ENCODE measurements at places on chromosomes 1 and 21.

DNA sequence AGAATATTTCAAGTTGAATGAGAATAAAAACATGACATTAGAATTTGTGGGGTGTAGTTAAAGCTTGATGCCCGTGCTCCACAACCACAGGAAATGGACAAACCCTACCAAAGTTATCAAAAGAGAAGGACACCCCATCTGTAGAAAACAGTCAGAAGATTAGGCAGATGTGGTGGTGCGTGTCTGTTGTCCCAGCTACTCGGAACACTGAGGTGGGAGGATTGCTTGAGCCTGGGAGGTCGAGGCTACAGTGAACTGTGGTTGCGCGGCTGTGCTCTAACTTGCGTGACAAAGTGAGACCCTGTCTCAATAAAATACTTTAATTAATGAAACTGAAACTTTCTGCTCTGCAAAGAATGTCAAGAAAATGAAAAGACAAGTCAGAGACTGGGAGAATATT is 1.5 kb upstream of the SPATC1L start:
- no peak for DNase-seq

DNA sequence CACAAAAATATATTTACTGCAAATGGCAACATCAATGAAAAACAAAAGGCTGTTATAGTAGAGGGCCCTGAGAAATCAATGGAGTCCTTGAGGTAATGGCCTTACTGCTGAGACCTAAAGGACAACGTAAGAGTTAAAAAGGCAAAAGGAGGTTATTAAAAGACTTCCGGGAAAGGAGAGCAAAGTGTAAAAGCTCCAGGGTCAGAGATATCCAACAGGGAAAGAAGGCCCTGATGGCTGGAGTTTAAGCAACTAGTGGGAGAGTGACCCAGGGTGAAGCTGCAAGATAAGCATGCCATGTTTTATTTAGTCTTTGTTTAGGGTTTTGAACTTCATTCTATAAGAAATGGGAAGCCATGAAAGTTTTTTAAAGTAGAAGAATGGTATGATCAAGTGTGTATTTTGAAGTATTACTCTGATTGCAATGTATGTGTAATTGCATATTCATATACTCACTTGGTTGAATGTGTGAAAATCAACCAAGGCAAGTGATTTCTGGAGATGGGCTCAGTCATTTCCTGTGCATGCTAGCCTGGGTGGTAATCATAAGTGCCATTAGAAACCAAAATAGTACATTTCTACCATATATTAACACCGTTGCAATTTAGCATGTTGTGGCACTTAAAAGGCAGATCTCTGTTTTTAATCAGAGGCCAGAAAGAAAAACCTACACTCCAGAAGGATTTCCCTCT is 5.3 kb upstream of the DPYD start:
- no peak for DNase-seq

GRCh38 chr21:24123785-24124184 is 1483.5 kb downstream of the MRPL39 start:
- DNase-seq, result no peak

DNA sequence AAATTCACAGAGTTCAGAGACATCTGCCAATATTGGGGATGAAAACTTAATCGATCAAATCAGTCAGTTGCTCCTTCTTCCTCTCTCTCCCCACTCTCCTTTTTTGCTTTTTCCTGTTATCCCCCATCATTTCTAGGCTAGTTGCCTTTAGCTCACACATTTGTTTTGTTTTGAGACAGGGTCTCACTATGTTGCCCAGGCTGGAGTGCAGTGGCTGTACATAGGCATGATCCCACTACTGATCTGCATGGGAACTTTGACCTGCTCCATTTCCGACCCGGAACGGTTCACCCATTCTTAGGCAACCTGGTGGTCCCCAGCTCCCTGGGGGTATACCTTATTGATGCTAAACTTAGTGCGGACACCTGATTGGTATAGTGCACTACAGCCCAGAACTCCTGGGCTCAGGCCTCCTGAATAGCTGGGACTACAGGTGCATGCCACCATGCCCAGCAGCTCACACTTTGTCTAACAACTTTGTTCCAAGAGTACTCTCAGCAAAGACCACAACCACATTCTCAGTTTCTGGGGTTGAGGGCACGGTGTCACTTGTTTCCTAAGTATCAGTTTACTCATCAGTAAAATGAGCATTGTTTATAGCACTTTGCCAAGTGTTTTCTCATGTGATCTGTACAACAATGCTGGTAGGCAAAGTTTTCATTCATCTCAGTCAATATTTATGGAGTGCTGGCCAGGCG is 6.7 kb upstream of the ELOA start:
- DNase-seq, result no peak

DNA sequence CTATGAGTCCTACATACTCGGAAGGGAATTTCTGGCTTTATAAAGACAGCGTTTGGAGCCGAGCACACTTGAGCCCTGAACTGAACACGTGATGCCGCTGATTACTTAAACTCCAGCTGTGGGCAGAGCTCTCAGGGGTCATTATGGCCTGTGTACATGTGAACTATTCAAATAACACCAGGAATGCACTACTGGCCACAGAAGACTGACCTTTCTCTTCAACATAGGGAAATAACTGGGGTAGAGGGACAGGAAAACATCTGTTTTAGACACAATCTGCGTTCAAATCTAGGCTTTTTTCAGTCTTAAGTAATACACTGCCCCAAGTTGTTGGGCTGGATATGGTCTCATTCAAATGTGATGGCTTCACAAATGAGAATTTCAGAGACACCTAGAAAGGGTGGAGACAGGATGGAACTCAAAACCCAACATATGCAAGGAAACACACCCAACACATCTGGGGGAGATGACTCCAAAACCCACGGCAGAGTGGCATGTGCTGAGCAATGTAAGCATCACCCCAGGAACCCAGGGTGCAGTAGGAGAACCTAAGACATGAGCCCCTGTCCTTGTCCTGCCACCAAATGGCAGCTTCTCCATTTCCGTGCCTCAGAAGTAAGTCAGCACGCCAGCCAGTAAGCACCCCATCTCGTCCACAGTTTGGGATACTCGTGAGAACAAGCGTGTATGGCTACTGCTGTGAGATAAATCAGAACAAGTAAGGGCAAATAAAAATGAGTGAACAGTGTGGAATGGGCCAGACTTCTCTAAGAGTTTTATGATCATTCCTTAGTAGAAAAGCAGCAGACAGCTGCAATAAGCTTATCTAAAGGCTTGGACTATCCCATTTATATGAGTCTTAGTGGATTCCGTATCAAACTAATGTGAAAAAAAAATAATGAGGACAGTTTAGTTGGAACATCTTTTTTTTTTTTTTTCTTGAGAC is 24.9 kb downstream of the NID1 start:
- DNase-seq, result no peak

DNA sequence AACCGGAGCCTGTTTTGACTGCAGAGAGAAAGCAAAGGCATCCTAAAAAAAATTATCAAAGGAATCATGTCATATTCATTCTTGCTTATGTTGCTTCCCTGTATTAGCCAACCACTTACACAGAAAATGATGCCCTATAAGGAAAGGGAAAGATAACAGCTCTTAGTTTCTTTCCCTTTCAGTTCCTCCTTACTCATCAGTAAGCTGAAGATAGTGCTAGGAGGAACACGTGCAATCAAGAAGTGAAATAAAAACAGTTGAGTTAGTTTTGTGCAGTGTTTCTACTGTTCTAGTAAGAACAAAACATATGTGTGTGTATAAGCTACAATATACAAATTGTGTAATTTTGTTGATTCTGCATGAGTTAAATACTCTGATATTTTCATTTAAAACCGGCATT is 45.3 kb upstream of the MTF2 start:
- peak; percentile 52 for DNase-seq

DNA sequence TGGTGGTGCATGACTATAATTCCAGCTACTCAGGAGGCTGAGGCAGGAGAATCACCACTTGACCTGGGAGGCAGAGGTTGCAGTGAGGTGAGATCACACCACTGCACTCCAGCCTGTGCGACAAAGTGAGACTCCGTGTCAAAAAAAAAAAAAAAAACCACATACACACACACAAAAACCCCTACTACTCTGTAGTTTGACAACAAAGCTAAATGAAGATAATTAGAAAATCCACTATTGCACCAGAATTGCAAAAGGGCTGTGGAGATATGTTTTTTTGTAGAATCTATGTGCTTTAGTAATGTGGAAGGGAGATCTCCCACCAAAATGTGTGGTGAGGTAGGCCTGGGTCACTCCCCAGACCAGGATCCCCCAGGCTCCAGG is 32.2 kb upstream of the KHDRBS1 start:
- DNase-seq, result no peak

DNA sequence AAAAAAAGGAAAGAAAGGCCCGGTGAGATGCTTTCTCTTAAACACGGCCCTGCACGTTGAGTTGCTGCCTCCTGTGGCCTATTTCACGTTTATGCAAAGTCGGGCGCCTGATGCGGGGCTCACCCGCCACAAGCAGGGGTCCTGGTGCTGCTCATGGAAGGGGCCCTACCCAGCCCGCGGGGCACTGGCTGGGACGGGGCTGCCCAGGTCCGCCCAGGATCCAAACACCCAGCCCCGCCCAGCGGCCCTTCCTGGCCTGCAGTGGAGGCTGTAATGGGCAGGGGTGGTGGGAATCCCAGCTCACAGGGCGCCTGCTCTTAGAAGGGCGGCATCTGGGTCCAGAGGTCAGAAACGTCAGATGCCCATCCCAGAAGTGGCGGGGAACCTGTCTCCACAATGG is 1.6 kb downstream of the COL6A2 start:
- DNase-seq, result no peak

DNA sequence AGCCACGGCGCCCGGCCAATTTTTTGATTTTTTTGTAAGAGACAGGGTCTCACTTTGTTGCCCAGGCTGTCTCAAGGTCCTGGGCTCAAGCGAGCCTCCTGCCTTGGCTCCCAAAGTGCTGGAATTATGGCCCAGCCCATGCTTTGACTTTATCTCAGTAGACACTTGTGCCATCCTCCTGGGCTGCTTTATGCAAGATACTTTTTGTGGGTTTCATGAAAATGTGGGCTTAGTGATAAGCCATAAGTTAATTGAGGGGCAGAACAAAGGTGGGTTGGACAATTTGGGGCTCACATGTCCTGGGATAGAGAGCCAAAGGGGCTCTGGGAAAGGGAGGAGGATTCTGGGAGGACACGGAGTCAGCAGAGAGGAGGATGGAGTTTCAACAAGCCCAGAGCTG is 22.0 kb downstream of the ALPL start:
- DNase-seq, result no peak

DNA sequence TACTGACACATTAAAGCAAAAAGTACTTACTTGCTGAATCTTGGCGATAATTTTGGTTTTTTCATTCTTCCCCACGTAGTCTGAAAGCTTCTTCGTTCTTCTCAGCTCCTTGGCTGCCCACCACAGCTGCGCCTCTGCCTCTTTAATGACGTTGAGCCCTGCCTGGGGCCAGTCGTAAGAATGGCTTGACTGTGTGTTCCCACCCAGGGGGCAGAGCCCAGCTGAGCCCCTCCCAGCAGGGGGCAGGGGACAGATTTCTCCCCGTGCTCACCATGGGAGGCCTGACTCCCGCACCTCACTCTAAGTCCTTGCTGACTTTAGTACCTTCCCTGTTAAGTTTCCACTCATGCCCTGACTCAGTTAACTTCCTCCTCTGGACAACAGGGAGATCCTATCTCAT is 9.0 kb downstream of the CFAP298 start:
- DNase-seq, result no peak

- no peak for DNase-seq
Observed at GRCh38 chr1:1781526-1781903, 3.2 kb upstream of the NADK start.

GRCh38 chr21:36171336-36171735 is 14.7 kb downstream of the DOP1B start:
- DNase-seq, result no peak

DNA sequence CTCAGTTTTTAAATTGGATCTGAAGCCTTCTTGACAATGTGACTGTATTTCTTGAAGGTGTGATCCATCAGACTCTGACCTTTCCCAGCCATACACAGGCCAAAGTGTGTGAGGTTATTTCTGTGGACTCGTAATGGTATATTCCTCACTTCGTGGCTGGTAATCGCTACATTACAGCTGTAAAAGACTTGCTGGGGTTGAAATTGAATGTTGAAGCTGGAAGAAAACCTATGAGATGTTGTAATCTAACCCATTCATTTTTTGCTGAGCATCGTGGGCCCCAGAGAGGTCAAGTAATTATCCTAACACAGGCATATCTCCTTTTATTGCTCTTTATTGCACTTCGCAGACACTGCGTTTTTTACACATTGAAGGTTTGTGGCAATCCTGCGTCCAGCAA is 405.6 kb upstream of the ZP4 start:
- no peak for DNase-seq

GRCh38 chr1:185735701-185736064 is 1.5 kb downstream of the HMCN1 start:
- DNase-seq, result no peak

- DNase-seq, result no peak
Observed at GRCh38 chr1:119373465-119373864, 4.9 kb downstream of the HAO2 start.

DNA sequence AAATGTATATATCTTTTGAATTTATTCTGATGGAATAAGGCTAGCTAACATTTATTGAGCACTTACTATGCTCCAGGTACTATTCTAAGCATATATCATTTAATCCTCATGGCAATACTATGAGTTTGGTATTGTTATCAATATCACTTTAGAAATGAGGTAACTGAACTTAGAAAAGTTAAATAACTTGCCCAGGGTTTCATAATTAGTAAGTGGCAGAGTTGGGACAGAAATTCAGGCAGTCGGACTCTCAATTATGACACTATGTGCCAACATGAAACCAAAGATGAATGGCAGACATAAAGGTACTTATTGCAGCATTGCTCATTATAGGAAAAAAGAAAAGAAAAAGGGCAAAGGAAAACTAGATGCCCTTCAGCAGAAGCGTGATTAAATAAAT is 48.2 kb downstream of the RAB3GAP2 start:
- no peak for DNase-seq

- no peak for DNase-seq
Observed at GRCh38 chr21:44867999-44868700, 5.3 kb downstream of the PTTG1IP start.

GRCh38 chr21:42214081-42214750 is 4.7 kb upstream of the ABCG1 start:
- no peak for DNase-seq

DNA sequence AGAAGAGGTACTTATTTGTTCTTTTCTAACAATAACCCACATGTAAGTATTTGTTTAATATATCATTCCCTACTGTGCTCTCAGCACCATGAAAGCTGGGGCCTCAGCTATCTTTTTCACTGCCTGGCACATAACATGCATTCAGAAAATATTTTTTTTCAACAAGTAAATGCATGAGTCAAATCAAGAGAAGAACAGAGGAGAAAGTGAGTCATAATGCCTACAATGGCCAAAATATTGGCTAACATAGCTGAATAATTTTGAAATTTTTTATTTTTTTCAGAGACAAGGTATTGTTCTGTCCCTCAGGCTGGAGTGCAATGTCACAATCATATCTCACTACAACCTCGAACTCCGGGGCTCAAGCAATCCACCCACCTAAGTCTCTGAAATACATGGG is 252.2 kb upstream of the ADAMTS5 start:
- no peak for DNase-seq

DNA sequence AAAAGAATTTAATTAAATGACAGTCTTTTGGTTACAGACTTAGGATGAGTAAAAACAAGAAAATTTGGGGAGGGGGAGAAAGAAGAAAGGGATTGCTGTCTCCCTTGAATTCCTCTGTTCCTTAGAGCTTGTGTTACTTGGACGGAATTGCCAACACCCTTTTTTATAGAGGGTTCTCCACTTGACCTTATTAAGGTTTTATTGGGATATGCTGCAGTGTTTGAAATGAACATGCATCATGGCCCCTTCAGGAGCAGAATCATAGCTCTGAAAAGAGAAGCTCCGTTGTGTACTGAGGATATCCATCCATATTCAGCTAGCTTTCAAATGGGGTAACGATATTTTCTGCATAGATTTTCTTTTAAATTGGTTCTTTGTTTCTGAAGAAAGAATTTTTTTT is 48.2 kb upstream of the DNASE2B start:
- DNase-seq, result no peak

GRCh38 chr21:26130249-26130881 is 40.2 kb downstream of the APP start:
- no peak for DNase-seq
